H7 (cell line): ENCODE measurements at places on chromosomes 2 and 18. TPM values are rescaled to one million over a fixed set of nuclear protein-coding genes. Genes with fewer than 3 reads are reported as not detected.
A peak's percentile ranks its signal among the peaks of the same experiment; 100 is the strongest.

FBLN7 gene
- total RNA-seq = 0.04 and 0.38 TPM in 2 replicates

PIAS2 gene
- total RNA-seq = 24.2 and 32.8 TPM in 2 replicates

LOXHD1 gene
- 0.03 and 0.07 TPM in 2 replicates for total RNA-seq

UGT1A7 gene
- total RNA-seq = 0.07 TPM in 1 of 2 replicates, not detected in the other

OTOS gene
- total RNA-seq = not detected in 2 replicates

- DNase-seq = no peak
Observed at GRCh38 chr2:135947483-135947882, 37.9 kb downstream of the DARS1 start.

- DNase-seq = peak; percentile 5
Observed at GRCh38 chr2:221997100-221997499, 301.7 kb downstream of the PAX3 start.

GRCh38 chr18:13486686-13487085, 239.7 kb downstream of the FAM210A start:
- no peak for DNase-seq

GRCh38 chr18:36578871-36579710, 249.7 kb downstream of the TPGS2 start:
- DNase-seq = no peak

- DNase-seq = no peak
Observed at GRCh38 chr2:2026252-2026831, 282.0 kb upstream of the PXDN start.

DNA sequence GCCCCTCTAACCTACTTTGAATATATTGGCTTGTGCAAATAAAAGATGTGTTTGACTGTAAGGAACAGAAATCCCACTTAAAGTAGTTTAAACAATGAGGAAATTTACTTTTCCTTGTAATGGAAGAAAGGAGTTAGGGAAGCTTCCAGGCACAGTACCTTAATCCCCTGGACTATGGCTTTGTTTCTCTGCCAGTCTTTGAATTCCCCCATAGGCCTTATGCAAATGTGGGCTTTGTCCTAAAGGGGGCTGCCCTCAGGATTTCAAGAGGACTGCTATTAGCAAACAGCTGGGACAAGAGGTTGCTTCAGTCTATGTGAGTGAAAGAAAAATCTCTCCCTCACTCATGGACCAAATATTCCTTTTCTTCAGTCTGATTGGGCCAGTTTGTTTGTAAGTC, 255.1 kb upstream of the THSD7B start:
- DNase-seq = peak; percentile 60

- peak; percentile 26 for DNase-seq
Observed at GRCh38 chr2:24924732-24925131, 4.7 kb upstream of the ADCY3 start.

DNA sequence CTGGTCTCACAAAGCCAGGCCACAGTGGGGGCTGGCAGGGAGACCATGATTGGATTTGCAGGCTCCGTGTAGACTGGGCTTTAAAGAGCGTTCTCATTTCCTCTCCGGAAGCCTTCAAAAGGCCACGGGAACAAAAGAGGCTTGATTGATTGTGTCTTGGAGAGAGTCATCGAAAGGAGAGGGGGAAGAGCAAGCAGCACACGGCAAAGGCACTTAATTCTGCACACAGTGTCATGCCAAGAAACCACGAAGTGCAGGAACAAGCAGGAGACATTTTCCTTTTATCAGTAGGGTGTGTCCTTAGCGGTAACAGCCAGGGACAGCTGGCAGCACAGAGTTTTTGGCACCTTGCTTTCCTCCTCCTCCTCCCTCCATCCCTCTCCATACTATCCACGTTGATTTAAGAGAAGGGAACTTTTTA, 47.7 kb downstream of the GLI2 start:
- DNase-seq = peak; percentile 45

- no peak for DNase-seq
Observed at GRCh38 chr18:3179430-3180089, 40.2 kb downstream of the MYOM1 start.

- DNase-seq = peak; percentile 24
Observed at GRCh38 chr2:239820836-239821693, 204.1 kb downstream of the NDUFA10 start.

- DNase-seq = peak; percentile 76
Observed at GRCh38 chr18:48412339-48412929, 3.3 kb upstream of the ZBTB7C start.
